ENCODE measurements at places on chromosomes 11 and 22. TPM values are rescaled to one million over a fixed set of nuclear protein-coding genes. Genes with fewer than 3 reads are reported as not detected.

GRCh38 chr11:88438721-88439120 is 101.2 kb upstream of the CTSC start:
- no peak overlapping the region for H3K4me3 ChIP-seq
- H3K27me3 ChIP-seq, result peaks cover 16% of the 10 kb centered on the region

GRCh38 chr22:40524392-40525249 is 111.9 kb downstream of the MRTFA start:
- DNase-seq, result no peak
- H3K4me3 ChIP-seq, result no peak overlapping the region
- peaks cover 56% of the 10 kb centered on the region for H3K4me1 ChIP-seq
- no peaks in the 10 kb centered on the region for H3K27me3 ChIP-seq

- no peak overlapping the region for H3K4me3 ChIP-seq
- no peak overlapping the region for H3K27ac ChIP-seq
- H3K27me3 ChIP-seq, result no peaks in the 10 kb centered on the region
- H3K4me1 ChIP-seq, result peaks cover 15% of the 10 kb centered on the region
Measured at GRCh38 chr11:110896358-110896757, 184.1 kb upstream of the ARHGAP20 start.

Gene RAB3IL1
- 9.7 TPM for total RNA-seq

Gene FDXACB1
- total RNA-seq, result 1.3 TPM

GRCh38 chr11:69051381-69052342 is 2.9 kb downstream of the TPCN2 start:
- H3K27me3 ChIP-seq, result no peaks in the 10 kb centered on the region
- no peaks in the 10 kb centered on the region for H3K36me3 ChIP-seq
- no peak overlapping the region for H3K27ac ChIP-seq
- H3K4me1 ChIP-seq, result peaks cover 30% of the 10 kb centered on the region
- H3K4me3 ChIP-seq, result no peak overlapping the region

- no peaks in the 10 kb centered on the region for H3K27me3 ChIP-seq
- H3K4me3 ChIP-seq, result no peak overlapping the region
- no peaks in the 10 kb centered on the region for H3K36me3 ChIP-seq
- no peaks in the 10 kb centered on the region for H3K4me1 ChIP-seq
Measured at GRCh38 chr11:87213444-87213843, 175.7 kb downstream of the TMEM135 start.

DNA sequence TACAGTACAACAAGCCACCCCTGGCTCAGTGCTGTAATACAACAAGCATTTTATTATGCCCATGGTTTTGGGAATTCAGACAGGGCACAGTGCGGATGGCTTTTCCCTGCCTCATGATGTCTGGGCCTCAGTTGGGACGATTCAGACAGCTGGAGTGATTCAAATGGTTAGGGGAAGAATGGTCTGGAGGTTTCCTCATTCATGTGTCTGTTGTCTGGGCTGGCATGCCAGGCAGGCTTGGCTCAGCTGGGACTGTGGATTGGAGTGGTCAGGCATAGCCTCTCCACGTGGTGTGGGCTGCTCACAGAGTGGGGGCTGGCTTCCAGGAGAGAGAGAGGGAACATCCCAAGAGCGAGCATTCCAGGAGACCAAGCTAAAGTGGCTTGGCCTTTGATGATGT is 164.4 kb downstream of the C11orf91 start:
- H3K27me3 ChIP-seq, result no peaks in the 10 kb centered on the region
- no peak overlapping the region for H3K4me3 ChIP-seq
- no peak for DNase-seq
- H3K36me3 ChIP-seq, result no peaks in the 10 kb centered on the region
- H3K27ac ChIP-seq, result no peak overlapping the region
- peaks cover under 1% of the 10 kb centered on the region for H3K4me1 ChIP-seq

DNA sequence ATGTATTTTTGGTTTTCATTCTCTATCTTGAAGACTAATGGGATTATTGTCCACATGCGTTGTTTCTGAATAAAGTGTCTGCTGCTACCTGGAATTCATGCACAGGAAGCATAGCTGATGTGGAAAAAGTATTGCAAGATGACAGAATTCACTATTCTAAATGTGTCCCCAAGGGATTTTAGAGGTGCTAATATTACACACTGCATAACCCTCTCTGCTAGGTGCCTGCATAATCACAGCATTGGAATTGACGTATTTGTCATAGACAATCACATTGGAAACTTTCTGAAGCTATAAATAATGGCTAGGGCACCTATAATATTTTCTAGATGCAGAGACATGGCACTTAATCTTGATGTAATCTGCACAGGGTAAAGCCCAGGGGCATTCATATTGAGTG is 496.1 kb downstream of the JRKL start:
- H3K4me1 ChIP-seq, result no peaks in the 10 kb centered on the region
- no peak overlapping the region for H3K27ac ChIP-seq
- no peak overlapping the region for H3K4me3 ChIP-seq
- H3K36me3 ChIP-seq, result no peaks in the 10 kb centered on the region
- H3K27me3 ChIP-seq, result peaks cover 7% of the 10 kb centered on the region
- no peak for DNase-seq

DNA sequence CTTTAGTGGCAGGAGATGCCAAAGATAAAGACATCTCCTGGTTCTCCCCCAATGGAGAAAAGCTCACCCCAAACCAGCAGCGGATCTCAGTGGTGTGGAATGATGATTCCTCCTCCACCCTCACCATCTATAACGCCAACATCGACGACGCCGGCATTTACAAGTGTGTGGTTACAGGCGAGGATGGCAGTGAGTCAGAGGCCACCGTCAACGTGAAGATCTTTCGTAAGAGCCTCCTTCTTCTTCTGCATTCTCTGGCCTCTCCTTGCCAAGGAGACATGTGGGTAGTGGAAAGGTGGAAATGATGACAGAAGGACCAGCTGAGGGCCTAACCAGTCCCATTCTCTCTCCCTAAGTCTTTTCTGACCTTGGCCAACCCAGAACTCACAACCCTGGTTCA is 110.1 kb upstream of the TTC12 start:
- peaks cover 9% of the 10 kb centered on the region for H3K4me1 ChIP-seq
- H3K4me3 ChIP-seq, result no peak overlapping the region
- H3K36me3 ChIP-seq, result peaks cover 2% of the 10 kb centered on the region
- no peak for DNase-seq
- H3K27me3 ChIP-seq, result no peaks in the 10 kb centered on the region

Gene SNU13
- total RNA-seq, result 88.8 TPM

All from chondrocyte (in vitro differentiated cells).